ENCODE measurements at places on chromosomes 3 and 15.

GRCh38 chr3:102699104-102699818 lies 264.4 kb downstream of the ZPLD1 start:
- DNase-seq: no peak

DNA sequence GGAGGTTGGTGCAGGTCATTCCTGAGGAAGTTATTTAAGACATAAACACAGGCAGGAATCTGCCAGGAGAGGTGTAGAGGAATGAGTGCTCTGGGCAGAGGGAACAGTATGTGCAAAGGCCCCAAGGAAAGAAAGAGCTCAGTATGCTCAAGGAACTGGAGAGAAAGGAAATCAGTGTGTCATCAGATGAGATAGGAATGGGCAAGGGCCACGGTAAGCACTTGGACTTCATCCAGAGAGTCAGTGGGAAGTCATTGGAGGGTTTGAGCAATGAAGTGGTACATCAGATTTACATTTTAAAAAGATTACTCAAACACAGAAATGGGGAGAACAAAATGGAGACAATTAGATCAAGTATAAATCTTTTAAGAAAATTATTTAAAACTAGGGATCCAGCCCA lies 272.2 kb downstream of the ADAMTSL3 start:
- peak; percentile 63 for DNase-seq

DNA sequence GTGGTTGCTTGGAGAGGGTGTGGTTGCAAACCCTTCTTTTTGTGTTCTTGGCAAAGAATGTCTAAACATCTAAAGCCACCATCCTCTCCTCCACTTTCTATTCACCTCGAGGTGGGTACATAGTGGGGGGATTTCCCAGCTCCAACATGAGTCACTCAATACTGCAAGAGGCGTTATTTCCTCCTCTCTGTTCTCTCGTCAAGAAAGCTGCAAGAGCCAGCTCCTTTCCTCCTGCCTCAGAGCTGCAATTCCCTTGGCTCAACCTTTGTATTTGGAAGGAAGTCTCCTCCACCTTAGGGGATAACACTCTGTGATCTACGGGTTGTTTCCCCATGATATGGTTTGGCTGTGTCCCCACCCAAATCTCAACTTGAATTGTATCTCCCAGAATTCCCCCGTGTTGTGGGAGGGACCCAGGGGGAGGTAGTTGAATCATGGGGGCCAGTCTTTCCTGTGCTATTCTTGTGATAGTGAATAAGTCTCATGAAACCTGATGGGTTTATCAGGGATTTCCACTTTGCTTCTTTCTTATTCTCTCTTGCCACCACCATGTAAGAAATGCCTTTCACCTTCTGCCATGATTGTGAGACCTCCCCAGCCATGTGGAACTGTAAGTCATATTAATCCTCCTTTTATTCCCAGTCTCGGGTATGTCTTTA lies 138.4 kb downstream of the PLCL2 start:
- no peak for DNase-seq

DNA sequence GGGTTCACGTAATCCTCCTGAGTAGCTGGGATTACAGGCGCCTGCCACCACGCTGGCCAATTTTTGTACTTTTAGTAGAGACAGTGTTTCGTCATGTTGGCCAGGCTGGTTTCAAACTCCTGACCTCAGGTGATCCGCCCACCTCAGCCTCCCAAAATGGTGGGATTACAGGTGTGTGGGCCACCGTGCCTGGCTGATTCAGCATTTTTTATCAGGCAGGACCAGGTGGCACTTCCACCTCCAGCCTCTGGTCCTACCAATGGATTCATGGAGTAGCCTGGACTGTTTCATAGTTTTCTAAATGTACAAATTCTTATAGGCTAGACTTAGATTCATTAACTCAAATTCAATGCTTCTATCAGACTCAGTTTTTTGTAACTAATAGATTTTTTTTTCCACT lies 9.4 kb downstream of the VHL start:
- no peak for DNase-seq

DNA sequence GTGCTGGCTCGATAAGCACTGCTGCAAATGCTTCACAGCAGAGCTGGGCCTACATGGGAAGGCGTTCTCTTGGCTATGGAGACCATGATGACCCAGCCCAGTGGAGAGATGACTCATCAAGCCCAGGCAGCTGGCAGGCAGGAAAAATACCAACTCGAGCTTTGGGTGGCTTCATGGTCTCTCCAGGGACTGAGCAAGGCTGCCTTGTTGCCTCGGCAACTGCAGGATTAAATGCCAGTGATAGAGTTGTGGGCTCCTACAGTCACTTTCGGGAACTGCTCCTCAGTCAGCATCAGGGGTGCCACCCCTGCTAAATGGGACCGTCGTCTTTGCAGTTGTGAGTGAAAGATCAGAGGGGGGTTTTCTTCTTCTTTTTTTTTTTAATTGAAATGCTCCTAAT lies 54.6 kb upstream of the MYZAP start:
- peak; percentile 58 for DNase-seq

DNA sequence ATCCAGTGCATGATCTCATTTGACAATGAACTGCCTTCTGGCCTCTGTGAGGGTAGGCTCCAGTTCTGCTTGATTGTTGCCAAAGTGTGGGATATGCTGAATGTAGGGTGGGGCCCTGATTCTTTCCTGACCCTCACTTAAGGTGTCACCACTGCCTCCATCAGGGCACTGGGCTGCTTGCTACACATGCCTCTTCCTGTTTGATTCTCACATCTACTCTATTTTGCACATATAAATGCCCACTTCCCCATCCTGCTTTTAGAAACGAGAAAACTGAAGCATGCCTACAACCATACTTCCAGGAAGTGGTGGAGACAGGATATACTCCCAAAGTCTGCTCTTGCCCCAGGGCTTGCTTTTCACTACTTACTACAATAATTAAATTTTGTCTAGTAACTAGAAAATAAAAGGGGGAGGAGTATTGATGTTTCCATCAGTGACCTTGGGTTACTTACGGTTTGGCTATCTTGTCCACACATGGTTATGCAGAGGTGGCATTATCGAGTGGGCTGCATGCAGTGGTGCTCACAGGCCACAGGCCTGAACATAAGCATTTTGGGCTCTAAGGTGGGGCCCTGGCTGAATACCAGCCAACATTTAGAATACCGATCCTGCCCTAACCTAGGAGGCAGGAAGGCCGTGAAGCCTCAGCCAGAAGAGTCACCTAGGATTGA lies 6.7 kb downstream of the ZDHHC3 start:
- DNase-seq: no peak
